Dermis microvascular lymphatic vessel endothelial cell (primary cell): ENCODE measurements at places on chromosomes 7 and 10. TPM values are rescaled to one million over a fixed set of nuclear protein-coding genes. Genes with fewer than 3 reads are reported as not detected.
A peak's percentile ranks its signal among the peaks of the same experiment; 100 is the strongest.

The TFR2 gene
- total RNA-seq = 0.13 and 0.26 TPM in 2 replicates

The AKR1C2 gene
- total RNA-seq = 22.7 and 53.6 TPM in 2 replicates

The GUSB gene
- total RNA-seq = 37.7 and 83.2 TPM in 2 replicates

GRCh38 chr7:115096262-115096661 lies 174.4 kb downstream of the MDFIC start:
- no peak for DNase-seq

The CHN2 gene
- 0.63 and 0.90 TPM in 2 replicates for total RNA-seq

DNA sequence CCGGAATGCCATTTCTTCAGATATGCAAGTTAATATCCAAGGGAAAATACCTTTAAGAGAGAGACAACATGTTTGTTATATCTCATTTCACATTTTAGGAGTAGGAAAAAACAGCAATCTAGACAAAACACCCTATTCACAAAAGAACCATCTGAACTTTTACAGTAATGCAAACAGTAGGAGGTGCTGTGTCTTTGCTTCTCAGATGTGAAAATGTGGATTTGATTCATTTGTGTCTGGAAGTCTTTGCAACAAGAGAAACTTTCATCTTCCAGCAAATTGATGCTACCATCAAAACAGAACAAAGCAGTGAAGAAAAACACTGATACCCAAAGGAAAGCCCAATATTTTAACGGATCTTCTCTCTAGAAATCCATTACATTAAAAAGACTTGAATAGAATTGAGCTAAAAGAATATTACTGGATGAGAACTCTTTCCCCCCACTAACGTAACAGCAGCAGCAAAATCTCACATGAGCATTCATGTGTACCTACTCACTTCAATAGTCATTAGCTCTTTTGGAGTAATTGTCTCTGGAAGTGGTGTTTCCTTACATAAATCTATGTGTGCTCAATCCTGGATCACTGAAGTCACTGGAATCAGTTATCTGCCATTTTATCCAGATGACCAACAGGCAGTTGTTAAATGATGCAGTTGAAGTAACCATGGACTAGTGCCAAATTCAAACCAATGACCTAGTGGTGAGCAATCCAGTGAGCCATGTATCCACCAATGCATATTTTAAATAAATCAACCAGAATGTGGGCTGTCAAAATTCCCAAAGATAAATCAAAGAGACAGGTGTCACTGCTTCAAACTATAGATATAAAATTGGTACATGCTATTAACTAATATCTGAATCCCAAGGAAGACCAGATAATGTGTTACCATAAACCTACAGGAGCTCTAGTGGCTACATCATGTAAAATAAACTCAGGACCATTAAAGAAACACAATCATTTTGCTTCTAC lies 1.8 kb downstream of the SEMA3C start:
- no peak for DNase-seq

- peak; percentile 57 for DNase-seq
Observed at GRCh38 chr7:138008588-138009349, 6.9 kb upstream of the CREB3L2 start.

DNA sequence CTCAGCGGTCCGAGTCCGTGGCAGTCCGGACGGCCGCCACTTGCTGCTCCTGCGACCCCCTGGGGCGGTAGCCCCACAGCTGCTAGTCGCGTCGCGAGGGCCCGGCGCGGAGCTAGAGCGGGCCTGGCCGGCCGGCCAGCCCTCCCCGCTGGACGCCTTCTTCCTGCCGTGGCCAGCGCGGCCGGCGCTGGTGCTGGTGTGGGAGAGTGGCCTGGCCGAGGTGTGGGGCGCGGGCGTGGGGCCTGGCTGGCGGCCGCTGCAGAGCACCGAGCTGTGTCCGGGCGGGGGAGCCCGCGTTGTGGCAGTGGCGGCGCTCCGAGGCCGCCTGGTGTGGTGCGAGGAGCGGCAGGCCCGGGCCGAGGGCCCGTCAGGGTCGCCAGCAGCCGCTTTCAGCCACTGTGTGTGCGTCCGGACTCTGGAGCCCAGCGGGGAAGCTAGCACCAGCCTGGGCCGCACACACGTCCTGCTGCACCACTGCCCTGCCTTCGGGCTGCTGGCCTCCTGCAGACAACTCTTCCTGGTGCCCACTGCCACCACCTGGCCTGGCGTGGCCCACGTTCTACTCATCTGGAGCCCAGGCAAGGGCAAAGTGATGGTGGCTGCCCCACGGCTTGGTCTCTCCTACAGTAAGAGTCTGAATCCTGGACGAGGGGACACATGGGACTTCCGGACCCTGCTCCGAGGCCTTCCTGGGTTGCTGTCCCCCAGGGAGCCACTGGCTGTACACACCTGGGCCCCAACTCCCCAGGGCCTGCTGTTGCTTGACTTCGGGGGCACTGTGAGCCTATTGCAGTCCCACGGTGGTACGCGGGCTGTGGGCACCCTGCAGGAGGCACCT lies 631 bp downstream of the HPS6 start:
- peak; percentile 44 for DNase-seq

- DNase-seq = no peak
Observed at GRCh38 chr10:47176206-47176902, 123.6 kb upstream of the GDF10 start.

The RRP12 gene
- 10.2 and 10.4 TPM in 2 replicates for total RNA-seq

The SKAP2 gene
- 9.5 and 11.9 TPM in 2 replicates for total RNA-seq

The VSTM4 gene
- 0.39 and 3.0 TPM in 2 replicates for total RNA-seq
